CD4-positive, alpha-beta T cell treated with Interleukin-6 at 100 ng/mL for 8 hours (primary cell): ENCODE measurements at places on chromosomes 7 and 10.

- DNase-seq: no peak
These were observed 434.4 kb downstream of the TCERG1L start for GRCh38 chr10:130877126-130877525.

DNA sequence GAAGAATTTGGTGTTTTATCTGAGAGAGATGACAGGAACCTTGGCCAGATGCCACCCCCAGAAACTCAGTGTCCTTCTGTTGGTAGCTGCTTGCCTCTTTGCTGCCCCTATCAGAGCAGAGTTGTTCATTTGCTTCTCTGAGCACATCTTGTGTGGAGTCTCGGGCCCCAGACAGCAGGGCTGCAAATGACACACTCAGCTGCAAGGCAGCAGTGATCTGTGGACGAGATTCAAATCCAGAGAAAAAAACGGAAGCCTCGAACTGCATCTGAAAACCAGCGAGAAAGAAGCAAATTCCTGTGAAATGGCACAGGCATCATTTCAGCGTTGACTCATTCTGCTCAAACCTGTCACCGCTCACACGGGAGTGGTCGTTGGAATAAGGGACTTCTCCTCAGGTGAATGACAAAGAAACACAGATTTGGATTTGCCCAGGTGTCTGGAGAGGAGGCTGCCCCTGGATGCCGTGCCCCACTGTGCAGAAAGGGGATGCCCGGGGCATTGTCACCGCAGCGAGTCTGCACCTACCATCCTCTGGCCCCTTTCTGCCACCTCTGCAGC lies 144.7 kb downstream of the PFKFB3 start:
- DNase-seq: no peak

- DNase-seq: no peak
These were observed 82.7 kb downstream of the FAM204A start for GRCh38 chr10:118259288-118259906.

GRCh38 chr10:88849234-88849633 lies 2.4 kb downstream of the ANKRD22 start:
- DNase-seq: no peak

GRCh38 chr7:38335128-38335491 lies 61.7 kb upstream of the TARP start:
- no peak for DNase-seq

- DNase-seq: no peak
These were observed 4.7 kb downstream of the PDGFA start for GRCh38 chr7:514651-515598.

- no peak for DNase-seq
These were observed 201.2 kb downstream of the CCDC3 start for GRCh38 chr10:12800302-12800701.

GRCh38 chr7:129561677-129562359 lies 49.7 kb upstream of the NRF1 start:
- no peak for DNase-seq

DNA sequence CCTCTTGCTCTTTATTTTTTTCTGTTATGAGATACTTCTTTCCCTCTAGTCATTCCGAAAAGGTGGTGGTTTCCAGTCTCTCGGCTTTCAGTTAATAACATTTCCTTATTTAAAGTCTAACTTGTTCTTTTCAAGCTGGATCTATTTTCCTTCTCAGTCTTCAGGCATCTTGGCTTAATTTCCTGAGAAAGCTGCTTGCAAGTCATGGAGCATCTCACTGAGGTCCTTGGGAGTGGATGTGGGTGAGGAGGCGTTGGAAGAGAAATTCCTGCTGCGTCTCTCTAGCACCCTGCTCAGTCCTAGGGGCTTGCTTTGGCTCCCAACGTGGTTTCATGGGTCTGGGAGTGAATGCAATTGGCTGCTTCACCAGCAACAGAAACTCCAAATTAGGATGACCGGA lies 210.2 kb upstream of the MKI67 start:
- DNase-seq: no peak

DNA sequence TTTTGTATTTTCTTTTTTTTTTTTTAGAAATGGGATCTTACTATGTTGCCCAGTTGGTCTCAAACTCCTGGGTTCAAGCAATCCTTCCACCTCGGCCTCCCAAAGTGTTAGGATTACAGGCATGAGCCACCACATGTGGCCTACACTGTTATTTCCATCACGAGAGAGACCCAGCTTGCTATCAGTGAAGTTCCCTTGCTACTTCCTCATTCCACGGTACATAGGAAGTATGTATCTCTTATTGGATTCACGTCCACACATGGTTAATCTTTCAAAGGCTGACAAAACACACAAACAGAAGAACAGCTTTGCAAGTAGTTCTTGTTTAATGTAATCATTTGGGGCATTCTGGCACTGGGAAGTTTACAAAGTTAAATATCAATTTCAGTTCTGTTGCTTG lies 50.9 kb downstream of the DCLRE1A start:
- no peak for DNase-seq

- DNase-seq: no peak
These were observed 145.7 kb downstream of the RNLS start for GRCh38 chr10:88437411-88437810.

DNA sequence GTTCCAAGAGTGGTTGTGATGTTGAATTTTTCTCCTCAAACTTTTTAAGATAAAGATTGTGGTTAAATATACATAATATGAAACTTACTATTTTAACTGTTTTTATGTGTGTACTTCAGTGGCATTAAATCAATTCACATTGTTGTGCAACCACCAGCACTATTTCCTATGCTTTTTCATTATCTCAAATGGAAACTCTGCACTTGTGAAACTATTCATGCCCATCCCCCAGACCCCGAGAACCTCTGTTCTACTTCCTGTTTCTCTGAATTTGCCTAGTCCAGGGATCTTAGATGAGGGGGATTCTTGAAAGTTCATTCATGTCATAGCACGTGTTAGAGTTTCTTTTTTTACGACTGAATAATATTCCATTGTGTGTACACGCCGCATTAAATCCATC lies 67.0 kb downstream of the WDR37 start:
- DNase-seq: no peak

DNA sequence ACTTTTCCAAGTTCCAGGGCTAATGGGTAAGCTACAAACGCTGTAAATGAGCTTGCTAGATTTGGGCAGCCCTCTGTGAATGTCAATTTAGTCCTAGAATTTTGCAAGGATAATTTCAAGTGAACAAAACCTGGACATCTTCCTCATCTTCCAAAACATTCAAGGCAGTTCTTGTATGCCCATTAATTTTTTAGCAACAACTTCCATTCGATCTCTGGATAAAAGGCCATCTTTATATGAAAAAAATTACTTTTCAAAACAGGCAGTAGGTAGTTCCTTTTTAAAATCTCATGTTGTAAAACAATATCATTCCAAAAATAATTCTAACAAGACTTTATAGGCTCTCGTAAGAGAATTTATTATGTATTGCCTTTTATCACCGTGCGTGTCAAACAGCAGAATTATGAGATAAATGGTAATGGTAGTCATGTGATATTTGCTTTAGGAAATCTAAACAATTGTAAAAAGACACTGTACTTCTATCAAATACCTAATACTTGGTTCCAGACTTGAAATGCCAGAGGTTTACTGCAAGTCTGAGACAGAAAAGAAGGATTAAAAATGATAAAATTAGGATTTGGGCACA lies 143.7 kb upstream of the NRP1 start:
- no peak for DNase-seq

- peak; percentile 33 for DNase-seq
These were observed 23.0 kb downstream of the ASB15 start for GRCh38 chr7:123624527-123625183.

DNA sequence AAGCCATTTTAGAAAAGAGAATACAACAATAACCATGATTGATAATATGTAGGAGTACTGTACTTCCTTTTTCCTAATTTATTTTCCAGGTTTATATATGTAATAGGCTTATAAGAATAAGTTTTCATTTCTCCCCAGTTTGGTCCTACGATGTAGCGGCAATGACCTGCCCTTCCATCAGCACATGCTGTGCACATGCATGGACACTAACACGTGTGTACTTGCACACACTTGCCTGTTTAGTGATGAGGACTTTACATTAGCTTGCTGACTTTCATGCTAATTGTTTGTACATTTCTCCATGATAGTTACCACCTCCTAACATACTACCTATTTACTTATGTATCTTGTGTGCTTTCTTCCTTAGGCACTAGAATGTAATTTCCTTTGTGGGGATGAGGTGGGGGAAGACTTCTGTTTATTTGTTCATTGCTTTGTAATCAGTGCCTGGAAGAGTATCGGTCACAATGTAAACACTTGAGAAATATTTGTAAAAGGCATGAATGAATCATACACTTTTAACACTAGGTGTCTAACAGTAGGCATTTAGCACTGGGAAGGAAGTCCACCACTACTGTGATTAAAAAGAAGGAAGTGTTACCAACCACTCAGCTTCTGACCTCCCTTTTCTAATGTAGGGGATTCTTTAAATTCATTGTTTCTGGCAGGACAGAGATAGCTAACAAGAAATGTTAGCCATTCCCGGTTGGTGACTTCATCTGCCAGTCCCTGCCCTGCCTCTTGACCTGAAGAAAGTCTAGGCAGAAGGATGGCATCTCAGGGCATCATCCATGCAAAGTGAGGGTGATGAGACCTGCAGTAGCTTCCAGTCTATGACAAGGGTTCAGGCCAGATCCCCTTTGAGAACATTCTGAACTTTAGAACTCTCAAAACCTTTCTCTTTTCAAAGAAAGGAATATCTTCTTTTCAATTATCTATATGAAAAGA lies 120.2 kb upstream of the RAB18 start:
- DNase-seq: no peak

DNA sequence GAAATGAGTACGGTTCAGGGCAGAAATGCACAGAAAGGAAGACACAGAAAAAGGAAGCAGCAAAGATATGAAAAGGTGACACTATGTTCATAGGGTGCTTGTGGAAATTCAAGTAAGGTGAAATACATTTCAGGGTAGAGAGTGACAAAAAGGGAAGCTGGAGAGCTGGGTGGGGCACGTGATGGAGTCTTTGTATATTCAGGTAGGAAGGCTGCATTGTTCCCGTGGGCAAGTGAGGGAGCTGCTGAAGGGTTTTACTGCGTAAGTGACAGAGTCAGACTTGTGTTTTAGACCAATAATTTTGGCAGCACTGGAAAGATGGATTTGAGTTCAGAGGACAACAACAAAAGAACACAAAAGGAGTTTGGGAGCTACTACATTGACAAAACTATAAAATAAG lies 35.3 kb upstream of the ANK3 start:
- DNase-seq: no peak

GRCh38 chr7:84248843-84249242 lies 54.3 kb upstream of the SEMA3A start:
- no peak for DNase-seq

DNA sequence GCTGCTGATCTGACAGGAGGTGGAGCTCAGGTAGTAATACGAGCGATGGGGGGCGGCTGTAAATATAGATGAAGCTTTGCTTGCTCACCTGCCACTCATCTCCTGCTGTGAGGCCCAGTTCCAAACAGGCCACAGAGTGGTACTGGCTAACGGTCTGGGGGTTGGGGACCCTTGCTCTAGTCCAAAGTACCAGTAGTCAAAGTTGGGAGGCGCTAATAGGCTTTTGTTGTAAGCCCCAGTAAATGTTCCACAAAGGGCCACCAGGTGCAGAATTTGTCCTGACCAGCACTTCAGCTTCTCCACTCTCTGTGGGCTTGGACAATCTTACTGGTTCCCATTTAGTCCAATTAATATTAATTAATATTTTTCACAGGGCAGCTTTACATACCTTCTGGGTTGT lies 206.6 kb downstream of the ACTR3B start:
- no peak for DNase-seq

DNA sequence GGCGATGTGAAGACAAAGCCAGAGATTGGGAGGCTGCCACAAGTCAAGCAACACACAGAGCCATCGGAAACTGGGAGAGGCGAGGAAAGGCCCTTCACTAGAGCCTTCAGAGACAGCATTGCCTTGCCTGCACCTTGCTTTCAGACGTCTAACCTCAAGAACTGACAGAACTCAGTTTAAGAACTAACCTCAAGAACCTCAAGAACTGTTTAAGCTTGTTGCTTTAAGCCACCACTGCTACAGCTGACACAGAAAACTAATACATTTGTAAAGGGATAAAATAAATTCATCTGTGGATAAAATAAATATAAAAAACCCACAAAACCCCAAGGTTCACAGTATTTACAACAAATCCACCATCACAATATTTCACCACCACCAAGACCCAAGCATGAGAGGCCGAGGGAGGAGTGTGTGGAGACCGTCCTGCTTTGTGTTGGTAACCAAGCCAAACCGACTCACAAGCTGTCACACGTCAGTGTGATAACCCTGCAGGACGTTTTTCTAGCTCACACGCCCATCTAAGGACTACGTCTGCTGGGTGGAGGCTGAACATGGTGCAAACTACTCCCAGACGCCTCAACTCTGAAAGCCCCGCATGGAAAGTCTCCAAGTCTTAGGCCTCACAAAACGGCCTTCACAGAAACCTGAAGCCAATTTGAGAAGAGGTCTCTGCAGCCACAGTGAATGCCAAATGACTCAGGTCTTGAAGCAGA lies 116.8 kb downstream of the ABLIM1 start:
- DNase-seq: peak; percentile 81

DNA sequence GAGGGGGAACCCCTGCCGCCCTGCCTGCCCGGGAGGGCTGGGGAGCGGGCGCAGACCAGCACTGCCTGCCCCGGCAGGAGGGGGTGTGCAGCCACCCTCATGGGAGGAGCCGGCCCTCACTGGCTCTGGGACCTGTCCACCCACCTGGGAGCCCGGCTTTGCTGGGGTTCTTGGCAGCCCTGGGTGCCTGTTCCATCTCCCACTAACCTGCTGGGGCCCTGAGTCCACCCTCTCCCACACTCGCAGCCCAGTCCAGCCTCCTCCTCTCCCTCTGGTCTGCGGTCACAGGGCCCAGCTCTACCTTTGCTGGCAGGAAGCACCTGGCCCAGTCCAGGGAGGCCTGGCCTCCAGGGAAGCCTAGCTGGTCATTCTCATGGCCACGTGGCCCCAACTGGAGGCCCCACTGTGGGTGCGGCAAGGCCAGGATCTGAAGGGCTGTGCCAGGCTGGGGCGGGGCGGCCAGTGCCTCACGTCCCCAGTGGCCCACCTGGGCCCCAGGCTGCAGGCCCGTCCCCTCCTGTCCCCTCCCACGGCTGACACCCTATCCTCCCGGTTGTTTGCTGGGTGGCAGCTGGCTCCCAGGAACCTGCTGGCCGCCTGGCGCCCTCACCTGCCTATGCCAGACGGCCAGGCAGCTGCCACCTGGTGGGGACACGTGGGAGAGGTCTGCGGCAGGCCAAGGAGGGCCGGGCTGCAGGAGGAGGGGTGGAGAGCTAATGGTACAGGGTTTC lies at the start of gene TMEM184A:
Gene TMEM184A (minus strand): TSS at position 393 of the 731 bp plus-strand sequence. CDS start 721 bp downstream, outside the sequence.
- DNase-seq: peak; percentile 49

DNA sequence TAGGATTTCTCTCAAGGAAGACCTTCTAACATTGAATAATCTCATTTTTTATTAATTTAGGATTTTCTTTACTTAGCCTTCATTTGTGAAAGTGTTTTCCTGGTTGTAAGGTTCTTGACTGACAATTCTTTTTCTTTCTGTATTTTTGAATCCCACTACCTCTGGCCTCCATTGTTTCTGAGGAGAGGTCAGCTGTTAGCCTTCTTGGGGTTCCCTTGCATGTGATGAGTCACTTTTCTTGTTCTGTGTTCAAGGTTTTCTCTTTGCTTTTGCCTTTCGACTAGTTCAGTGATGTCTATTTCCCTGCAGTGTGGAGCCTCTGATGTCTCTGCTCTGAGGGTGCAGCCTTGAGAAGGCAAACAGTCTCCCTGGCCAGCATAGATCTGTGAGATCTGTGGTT lies 304.1 kb upstream of the ZNF32 start:
- DNase-seq: no peak
